ENCODE measurements at places on chromosomes 6 and 20.

DNA sequence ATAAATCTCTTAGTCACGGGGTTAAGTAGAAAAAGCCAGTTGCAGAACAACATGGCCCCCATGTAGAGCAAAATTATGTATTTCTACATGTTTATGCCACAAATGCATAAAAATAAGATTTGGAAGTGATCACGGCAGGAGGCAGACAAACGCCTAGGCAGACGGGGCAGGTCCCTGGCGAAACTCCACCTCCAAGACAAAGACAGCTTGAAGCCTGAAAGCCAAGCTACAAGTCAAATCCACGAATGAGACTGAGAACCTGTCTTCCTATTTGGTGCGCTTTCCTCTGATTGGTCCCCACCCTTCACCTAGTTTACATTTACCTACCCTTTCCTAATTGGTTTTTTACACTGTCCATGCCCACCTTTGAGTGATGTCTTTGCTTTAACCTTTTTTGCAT, 28.7 kb upstream of the AHCY start:
- DNase-seq: no peak

GRCh38 chr6:149284904-149285303, 32.6 kb upstream of the TAB2 start:
- DNase-seq: no peak

DNA sequence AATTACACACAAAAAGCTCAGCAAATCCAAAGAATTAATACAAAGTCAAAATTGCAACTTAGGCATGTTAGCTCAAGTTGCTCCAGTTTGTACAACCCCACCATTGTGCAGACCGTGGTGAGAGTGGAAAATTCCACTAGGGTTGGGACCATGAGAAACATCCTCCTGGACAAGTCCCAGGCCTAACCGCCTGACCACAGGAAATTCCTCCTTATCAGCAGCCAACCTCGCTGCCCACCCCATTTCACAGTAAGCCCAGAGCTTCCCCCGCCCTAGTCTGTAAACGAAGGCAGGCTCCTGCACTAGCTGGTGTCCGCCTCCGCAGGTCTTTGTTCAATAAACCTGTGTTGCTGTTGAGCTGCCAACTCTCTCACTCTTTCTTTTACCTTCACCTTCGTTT, 1023.3 kb downstream of the EYS start:
- DNase-seq: no peak

DNA sequence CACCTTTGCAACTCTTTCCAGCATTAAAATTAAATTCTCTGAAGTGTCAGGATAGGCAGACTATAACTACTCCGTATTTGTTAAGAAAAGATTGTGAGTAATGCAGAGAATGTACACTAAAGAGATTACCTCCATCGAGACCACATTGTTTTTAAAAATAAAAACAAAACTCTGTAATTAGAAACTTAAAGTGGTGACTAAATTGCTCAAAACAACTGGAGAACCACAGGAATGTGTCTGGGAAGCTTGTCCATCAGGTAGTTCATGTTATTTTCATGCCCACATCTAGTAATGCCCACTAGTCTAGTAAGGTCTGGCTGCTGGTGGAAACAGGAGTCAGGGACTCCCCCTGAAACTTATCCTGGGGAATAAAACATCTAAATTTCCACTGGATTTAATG, 103.0 kb upstream of the FOXQ1 start:
- DNase-seq: no peak

DNA sequence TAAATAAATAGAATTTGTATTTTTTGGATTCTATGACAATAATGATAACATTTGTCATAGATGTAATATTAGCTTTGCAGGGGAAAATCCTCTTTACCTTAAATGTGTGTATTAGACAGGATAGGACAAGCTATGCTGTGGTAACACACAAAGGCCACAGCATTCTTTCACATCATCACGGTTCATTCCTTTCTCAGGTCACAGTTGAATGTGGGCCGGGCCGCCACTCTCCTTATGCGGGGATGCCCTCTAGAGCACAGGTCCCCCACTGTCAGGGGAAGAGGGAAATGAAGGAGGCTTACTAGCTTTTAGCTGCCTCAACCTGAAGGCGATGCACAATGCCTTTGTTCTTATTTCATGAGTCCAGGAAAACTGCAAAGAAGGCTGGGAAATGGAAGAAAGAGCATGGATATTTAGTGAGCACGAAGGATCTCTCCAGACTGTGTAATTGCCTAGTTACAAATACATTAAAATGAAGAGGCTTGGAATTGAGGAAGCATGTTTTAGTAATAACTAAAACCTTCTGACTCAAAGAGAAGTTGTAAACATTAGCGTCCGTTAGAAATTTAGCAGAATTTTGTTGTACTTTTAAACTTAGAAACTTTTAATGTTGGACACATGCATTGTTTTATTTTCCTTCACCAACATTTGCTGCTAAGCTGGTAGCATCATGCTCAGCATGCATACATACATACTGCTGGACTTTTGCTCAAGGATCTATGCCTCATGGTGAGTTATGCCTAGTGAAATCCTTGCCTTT, 248.9 kb upstream of the FOXQ1 start:
- no peak for DNase-seq

DNA sequence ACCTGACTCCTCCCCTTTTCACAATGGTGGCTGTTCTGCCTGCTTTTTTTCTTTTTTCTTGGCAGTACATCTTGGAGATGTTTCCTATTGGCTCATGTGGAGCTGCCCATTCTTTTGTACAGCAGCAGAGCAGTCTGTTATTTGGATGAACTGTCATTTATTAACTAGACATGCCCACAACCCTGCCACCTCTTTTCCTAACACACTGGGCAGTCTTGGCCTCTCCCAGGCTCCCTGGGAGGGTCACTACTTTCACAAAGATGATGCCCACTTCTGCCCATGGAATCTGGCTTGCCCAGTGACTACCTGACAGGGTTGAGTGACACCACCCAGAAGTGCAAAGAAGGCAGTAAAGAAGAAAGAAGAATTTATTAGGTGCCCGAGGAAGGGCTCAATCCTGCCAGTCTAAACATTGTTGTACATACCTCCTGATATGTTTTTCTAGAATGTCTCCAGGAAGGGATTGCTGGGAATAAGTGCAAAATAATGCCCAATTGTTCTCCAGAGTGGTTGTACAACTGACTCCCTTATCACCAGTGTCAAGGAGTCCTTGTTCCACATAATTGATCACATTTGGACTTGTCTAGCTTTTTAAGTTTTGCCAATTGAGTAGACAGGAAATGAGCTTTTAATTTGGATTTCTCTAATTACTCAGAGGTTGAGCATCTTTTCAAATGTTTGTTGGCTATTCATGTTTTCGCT, 19.7 kb upstream of the SCRT2 start:
- DNase-seq: no peak

DNA sequence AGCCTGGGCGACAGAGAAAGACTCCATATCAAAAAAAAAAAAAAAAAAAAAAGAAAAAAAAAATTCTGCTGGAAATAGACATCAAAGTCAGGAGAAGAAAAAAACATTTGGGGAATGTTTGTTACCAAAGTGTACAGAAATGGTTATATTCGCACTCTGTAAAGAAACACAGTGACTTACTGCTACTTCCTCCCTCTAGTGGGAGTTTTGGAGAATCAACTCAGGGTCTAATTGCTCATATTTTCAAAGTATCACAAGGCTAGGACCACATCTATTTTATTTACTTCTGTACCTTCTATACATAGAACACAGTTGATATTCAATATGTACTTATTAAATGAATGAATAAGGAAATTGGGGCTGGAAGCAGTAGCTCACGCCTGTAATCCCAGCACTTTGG, 24.4 kb downstream of the ARG1 start:
- no peak for DNase-seq

GRCh38 chr6:151680846-151681432, 126.5 kb upstream of the ESR1 start:
- DNase-seq: no peak
